Esophagus squamous epithelium (tissue), 5 donors: ENCODE measurements at places on chromosomes 7 and 10.

DNA sequence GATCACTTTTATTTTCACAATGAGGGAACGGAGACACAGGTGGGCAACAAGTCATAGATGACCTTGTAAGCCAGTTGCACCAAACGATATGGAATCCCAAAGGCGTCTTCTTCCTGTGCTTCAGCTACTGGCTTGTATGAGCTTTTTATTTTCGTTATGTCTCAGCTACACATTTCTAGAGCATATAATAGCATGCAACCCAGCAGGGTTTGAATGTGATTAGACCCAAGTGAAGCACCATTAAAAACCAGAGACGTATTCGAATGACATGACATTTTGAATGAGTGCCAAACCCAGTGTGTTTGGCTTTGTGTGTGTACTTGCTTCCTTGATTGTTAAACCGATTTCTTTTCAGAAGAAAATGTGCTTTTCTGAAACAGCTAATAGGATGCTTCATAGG, 963.2 kb upstream of the CELF2 start:
- no peak for DNase-seq

GRCh38 chr10:16392531-16393069, 44.2 kb upstream of the PTER start:
- no peak for DNase-seq

DNA sequence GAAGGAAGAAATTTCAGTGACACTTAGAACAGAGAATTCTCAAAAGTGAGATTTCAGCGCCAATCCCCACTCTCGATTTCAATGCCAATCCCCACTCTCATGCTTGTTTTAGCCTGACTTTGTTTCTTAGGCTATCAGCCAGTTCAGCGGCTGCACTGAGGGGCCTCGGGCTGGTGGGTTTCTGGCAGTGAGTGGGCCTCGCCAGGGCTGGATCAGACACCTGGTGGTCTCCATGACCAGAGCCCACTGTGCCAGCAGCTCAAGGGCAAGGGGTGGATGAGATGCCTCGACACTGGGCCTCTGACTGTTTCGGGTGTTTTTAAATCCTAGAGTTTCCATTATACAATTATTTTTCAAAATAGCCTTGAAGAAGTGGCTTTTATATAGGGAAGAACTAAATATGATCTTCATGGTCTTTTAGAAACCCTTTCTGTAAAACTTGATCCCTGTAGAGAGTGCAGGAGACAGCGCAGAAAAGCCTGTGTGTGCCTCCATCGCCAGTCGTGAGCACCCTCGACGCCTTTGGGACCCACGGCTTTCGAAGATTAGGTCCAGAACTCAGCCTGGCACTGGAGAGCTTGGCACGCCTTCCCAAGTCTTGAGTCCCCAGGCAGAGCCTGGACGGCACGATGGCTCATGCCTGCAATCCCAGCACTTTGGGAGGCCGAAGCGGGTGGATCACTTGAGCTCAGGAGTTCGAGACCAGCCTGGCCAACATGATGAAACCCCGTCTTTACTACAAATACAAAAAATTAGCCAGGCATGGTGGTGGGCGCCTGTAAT, 76.2 kb downstream of the INPP5A start:
- DNase-seq = no peak

DNA sequence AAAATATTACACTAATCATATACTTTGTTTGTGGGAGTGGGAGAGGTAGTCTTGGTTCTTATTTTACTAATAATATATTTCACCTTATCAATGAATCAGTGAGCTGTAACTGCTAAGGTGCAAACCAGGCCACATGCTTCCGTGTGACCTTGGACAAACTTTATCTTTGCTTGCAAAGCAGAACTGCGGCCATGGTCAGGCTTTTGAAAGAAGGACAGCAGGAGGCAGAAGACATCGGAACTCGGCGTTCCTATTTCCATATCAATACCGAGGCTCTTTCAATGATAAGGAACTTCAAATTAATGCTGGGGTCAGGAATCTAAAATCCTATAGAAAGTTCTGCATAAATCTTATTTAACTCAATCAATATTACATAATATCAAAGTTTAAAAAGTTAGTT, 491.9 kb upstream of the PFKP start:
- no peak for DNase-seq

DNA sequence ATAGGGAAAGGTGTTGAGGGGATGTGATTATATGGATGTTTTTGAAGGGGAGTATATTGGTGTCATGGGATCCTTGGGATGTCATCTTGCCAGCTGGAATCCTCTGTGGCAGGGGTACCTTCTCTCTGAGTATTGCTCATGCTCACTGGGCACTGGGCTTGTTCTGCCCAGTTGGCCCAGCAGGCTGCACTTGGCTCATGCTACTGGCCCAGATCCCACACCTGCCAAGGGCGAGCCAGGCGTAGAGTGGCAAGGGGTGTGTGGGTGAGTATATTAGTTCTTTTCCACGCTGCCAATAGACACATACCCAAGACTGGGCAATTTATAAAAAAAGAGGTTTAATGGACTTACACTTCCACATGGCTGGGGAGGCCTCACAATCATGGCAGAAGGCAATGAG, 311.9 kb downstream of the AUTS2 start:
- DNase-seq = no peak

- no peak for DNase-seq
Observed at GRCh38 chr10:75987616-75988015, 556.2 kb downstream of the LRMDA start.

DNA sequence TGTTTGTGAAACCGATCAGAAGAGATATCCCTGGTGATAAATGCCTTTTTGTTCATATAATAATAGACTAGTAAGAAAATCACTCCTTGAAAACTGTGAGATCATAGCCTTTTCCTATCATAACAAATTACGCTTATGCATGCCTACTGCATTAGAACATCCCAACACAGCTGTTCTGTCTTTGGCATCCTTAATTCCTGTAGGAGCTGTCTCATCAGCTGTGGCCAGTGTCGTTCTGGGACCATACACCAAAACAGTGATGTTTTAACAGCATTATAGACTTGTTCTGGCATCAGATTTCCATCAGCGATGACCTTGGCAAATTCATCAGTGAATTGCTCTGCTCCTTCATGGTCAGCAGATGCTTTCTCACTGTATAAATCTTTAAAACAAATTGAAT, 423.6 kb upstream of the LRGUK start:
- no peak for DNase-seq

- no peak for DNase-seq
Observed at GRCh38 chr7:47738563-47739166, 156.8 kb upstream of the TNS3 start.

DNA sequence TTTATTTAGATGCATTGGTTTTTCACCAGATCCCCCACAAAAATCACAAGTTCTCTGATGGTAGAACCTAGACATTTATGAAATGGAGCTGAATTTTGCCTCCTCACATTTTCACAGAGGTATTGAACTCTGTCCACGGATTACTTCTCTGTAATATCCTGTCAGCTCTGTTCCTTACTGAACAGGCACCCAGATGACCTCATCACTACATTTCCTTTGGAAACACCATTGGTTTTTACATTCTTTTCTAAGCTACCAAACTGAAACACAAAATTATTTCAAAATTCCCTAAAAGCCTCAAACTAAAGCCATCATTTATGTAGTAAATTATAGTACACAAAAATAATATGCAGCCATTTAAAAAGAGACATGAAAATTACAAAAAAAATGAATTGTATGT, 98.3 kb upstream of the KCNIP2 start:
- no peak for DNase-seq

DNA sequence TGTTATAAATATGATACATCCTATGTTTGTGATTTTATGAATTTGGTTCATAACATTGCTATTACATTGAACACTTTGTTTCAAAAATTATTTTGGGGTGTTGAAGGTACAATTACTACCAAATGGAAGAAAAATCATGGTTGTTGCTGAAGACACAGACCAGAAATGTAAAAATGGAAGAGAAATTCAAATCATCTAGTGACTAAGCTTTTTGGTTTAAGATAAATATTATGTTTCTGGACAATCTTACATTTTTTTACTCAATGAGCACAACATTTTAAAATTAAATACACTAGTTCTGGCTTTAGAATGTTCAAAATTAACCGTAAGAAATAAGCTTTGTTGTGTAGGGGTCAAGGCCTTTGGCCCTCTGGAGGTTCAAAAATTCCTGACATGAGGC, 82.7 kb downstream of the GNAT3 start:
- DNase-seq = no peak

GRCh38 chr7:128777156-128778123, 1.8 kb upstream of the OPN1SW start:
- DNase-seq = no peak

DNA sequence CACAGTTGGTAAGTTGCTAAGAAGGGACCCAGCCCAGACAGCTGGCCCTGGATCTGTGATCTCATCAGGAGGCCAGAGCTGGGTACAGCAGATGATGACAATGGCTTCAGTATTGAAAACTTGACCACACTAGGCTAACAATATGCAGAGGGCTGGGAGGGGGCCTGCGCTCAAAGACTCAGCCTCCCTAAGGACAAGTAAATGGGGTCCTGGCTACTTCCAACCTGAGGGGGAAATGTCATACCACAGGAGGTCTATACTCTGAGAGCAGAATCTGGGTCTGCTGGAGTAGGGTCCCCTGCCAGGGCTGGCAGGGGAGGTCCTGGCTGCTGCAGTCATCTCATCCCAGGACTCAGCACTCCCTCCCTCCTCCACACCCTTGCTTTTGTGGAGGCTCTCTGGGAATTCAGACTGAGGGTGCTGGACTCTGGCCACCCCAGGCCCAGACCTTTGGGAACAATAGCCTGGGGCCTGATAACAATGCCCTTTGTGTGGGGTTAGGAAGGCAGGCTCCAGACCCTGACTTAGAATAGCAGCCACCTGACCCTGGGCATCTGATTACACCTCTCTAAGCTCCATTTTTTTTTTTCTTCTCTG, 1.4 kb downstream of the FXYD4 start:
- no peak for DNase-seq

- DNase-seq = no peak
Observed at GRCh38 chr10:123026302-123026701, 17.5 kb downstream of the ACADSB start.

GRCh38 chr7:127905491-127906330, 125.5 kb downstream of the LRRC4 start:
- no peak for DNase-seq

DNA sequence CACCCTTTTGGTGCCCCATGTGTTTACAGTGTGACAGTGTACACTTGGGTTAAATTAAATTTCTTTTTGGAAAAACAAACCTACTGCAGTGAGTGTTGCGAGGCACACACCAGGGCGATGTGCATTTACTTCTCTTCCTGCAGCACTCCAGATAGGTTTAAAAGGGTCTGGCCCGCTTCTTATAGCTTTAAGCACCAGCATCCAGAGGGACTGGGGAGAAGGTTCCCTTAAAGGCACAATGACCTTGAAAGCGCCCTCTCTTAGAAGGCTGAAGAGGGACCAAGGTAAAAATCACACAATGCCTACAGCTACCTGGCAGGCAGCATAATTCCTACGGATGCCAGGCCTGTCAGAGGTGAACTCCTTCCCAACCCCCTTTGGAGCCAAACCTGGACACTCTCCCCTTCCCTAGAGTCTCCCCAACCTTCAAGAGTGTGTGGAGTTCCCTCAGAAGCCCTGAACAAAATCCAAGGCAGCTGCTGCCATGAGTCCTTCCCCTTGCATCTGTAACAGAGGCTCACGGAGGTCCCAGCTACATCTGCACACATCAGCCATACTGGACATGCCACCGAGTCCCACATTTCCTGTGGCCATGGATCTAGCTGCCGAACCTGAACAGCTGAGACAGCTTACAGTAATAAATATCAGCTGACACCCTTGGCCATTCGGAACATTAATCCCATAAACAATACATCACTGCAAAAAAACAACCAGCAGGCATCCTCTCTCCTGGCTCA, 33.2 kb downstream of the TRIM8 start:
- no peak for DNase-seq

DNA sequence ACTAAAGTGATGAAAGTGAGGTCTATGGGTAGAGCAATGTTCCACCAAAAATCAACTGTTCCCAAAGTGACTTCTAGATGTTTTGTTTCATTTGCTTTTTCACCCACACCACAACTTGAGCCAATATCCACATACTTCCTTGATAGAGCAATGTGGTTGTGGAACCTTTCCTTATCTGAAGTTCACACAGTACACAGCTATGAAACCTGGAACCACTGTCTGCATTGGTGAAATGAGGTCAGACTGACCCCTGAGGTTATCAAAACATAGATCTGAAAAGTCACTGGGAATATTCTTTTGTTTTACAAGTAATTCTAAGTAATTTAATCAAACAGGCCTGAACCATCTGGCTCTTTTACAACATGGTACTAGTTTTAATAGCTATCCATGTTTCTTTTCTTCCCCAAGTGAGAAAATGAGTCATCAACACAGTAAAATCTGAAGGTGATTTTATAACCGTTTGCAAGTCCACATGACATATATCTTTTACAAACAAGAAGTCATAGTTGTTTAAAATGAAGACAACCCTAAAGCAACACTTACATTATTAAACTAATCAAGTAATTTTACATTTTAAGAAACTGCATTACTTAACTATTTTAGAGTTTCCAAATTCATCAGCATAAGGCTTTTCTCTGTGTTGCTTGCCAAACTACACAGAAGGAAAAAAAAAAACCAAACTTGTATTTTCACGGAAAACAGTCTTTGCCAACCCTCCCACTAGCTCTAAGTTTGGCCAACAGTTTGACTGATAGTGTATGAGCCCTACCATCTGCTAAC, 80.3 kb downstream of the LRRC17 start:
- no peak for DNase-seq
